ENCODE measurements at places on chromosomes 16 and 17. TPM values are rescaled to one million over a fixed set of nuclear protein-coding genes. Genes with fewer than 3 reads are reported as not detected.

DNA sequence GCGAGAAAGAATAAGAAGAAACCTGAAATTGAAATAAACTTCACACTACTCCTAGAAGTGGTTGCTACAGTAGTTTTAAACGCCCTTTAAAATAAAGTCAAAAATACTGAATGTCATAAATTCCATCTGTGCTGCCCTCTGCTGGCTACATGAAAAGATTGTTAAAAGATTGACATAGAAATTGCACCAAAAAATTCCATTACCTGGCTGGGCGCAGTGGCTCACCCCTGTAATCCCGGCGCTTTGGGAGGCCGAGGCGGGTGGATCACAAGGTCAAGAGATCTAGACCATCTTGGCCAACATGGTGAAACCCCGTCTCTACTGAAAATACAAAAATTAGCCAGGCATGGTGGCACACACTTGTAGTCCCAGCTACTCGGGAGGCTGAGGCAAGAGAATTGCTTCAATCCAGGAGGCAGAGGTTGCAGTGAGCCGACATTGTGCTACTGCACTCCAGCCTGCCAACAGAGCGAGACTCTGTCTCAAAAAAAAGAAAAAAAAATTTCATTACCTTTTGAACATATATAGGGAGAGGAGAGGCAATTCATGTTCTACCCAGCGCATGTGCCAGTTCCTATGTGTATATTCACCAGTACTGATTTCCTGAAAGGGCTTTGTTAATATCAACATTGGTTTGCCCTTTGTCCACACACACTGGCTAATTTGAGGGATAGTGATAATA, 36.5 kb downstream of the CYTH1 start:
- no peak overlapping the region for H3K27ac ChIP-seq
- H3K4me3 ChIP-seq, result no peak overlapping the region
- H3K27me3 ChIP-seq, result no peaks in the 10 kb centered on the region
- H3K36me3 ChIP-seq, result no peaks in the 10 kb centered on the region
- H3K4me1 ChIP-seq, result peaks cover 4% of the 10 kb centered on the region
- peak; percentile 56 for DNase-seq

GRCh38 chr17:76947771-76948170, 79.6 kb downstream of the MGAT5B start:
- no peak overlapping the region for H3K27ac ChIP-seq
- H3K36me3 ChIP-seq, result no peaks in the 10 kb centered on the region
- no peaks in the 10 kb centered on the region for H3K4me1 ChIP-seq
- no peak for DNase-seq
- no peak overlapping the region for H3K4me3 ChIP-seq
- no peaks in the 10 kb centered on the region for H3K27me3 ChIP-seq

- no peaks in the 10 kb centered on the region for H3K36me3 ChIP-seq
- H3K27ac ChIP-seq, result no peak overlapping the region
- peak overlapping the region; percentile 63 for H3K4me3 ChIP-seq
- DNase-seq, result peak; percentile 4
- H3K27me3 ChIP-seq, result no peaks in the 10 kb centered on the region
These were observed 24.9 kb upstream of the RFFL start for GRCh38 chr17:35088356-35088880.

GRCh38 chr17:6713130-6713917, at the start of gene SLC13A5:
TSS of gene SLC13A5 (minus strand) at chr17:6713369. CDS start at chr17:6713333, 36 bp downstream.
- no peaks in the 10 kb centered on the region for H3K4me1 ChIP-seq
- H3K27me3 ChIP-seq, result peaks cover 42% of the 10 kb centered on the region
- no peaks in the 10 kb centered on the region for H3K36me3 ChIP-seq
- peak within 1 kb of the TSS; percentile 19 for H3K4me3 ChIP-seq
- DNase-seq, result peak; percentile 25
- no peak within 1 kb of the TSS for H3K27ac ChIP-seq

The UMOD gene
- total RNA-seq, result not detected

The WFDC1 gene
- not detected for total RNA-seq

Data from A673 (cell line).